Stimulated activated CD4-positive, alpha-beta T cell treated with anti-CD3 and anti-CD28 coated beads, Interleukin-1b, Interleukin-23, amount 100 ng/mL, for 1 hour (primary cell): ENCODE measurements at places on chromosomes 5 and 9.

- no peak for DNase-seq
Observed at GRCh38 chr9:35795695-35796094, 4.3 kb downstream of the NPR2 start.

GRCh38 chr9:4196886-4197285, 103.0 kb downstream of the GLIS3 start:
- DNase-seq: no peak

GRCh38 chr9:137851516-137852267, 25.9 kb upstream of the CACNA1B start:
- no peak for DNase-seq

DNA sequence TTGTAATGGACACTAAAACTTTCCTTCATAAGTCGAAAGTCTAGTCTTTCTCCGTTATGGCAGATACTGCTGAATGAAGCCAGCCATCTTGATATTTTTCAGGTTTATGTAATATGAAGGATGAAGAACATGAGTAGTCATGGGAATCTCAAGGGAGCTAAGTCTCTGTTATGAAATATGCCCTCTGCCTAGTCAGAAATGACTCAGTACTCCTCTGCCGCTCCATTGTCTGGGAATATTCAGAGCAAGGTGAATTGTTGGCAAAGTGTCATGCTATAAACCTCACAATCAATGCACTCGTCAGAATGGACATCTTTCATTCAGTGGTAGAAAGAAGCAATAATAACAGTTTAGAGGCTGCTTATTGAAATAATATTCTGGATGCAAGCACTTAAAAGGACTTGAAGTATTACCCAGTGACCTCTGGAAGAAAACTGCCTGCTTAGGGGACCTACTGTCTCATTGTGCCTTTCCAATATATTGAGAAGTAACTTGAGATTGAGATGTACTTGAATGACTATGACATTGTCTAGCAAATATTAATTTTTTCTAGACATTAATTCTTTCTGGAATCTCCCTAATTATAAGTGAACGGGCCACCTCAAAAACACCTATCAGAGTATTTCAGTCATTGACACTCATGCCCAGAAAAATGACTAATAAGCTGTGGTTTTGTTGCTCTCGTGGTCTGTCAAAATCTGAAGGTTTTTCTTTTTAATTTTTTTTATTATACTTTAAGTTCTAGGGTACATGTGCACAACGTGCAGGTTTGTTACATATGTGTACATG, 1011.5 kb upstream of the ACO1 start:
- DNase-seq: no peak

DNA sequence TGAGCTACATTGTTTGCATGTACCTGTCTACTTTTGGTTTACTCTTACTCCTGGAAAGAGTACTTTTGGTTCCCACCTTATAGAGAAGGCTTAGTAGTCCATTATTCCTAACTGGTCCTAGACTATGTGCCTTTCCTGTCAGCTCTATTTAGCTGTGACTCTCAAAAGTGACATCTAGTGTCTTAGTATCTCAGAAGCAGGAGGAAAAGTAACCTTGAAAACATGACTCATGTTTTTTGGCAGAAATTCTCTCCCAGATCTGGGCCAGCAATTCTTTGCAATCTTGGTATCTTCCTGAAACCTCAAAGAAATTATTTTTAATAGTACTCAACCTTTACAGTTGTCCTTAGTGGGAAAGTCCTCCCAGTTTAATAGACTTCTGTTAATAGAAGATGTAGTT, 691.7 kb upstream of the SEMA6A start:
- no peak for DNase-seq

DNA sequence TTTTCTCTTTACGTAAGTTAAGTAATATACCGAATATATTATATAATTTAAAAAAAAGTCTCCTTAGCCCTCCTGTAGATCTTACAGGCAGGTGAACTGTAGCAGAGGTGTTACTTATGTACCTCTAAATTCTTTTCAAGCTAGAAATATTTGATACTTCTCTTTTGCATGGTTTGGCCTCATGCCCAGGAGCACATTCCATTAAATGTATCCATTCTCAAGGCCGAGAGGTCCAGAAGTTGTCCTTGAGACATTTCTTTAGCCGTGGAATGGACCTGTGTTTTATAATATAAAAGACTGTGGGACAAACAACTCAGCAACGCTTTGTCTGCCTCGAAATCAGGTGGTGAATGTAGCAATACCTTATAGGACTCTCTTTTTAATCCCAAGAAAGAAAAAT, 184.5 kb downstream of the TRIO start:
- no peak for DNase-seq

DNA sequence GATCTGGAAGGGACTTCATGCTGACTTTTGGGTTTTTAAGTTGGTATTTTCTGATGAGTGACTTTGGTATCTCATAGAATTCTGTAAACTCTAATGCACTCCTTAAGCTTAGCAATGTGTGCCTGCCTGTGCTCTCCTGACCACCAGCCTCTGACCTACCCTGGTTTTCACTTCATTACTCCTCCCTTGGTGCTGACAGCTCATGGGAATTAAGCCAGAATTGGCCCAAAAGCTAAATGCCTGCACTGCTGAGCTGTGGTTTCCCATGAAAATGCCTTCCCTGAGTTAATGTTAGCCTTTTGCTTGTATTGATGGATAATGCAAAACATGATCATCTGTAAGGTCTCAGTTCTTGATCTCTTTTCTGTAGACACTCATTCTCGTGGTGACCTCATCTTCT, 308.0 kb downstream of the DOCK8 start:
- DNase-seq: no peak
